ENCODE measurements at places on chromosomes 16 and 17.
A peak's percentile ranks its signal among the peaks of the same experiment; 100 is the strongest.

- DNase-seq, result no peak
Observed at GRCh38 chr16:76654088-76654820, 377.1 kb downstream of the CNTNAP4 start.

DNA sequence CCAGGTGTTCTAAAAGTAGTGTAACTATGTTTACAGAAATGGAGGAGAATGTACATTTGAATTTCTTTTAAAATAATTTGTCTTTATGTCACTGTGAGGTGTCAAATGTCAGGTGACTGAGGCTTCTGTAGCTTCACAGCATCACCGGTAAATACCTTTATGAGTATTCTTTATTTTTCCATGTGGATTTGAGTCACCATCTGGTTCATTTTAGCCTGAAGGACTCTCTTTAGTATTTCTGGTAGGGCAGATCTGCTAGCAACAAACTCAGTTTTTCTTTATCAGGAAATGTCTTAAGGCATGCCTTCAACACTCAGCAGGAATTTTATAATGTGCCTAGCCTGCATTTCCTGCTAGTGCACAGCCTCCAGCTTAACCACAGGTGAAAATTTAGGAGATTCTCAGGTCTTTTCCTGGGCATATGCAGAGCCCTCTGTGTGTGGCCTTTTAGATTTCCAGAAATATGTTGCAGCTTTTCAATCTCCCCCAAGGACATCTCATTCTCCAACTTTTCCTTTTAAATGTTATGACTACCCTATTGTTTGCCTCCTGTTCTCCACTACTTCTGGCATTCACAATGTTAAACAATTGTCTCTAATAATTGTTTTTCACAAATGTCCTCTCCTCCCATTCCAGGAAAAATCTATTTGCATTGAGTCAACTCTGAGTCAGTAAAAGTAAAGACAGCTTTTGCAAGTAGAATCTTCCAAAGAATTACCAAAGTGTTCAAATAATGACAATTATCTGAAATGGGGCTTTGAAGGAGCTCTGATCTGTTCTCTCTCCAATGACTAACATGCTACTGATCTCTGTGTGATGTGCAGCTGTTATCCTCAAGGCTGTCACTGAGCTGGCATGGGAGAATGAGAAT lies 239.4 kb upstream of the CPHXL start:
- no peak for DNase-seq

GRCh38 chr16:66471264-66471663 lies 44.2 kb downstream of the BEAN1 start:
- DNase-seq, result no peak

- no peak for DNase-seq
Observed at GRCh38 chr17:50613007-50613992, 21.4 kb upstream of the ABCC3 start.

GRCh38 chr17:17635126-17635525 lies 43.6 kb upstream of the PEMT start:
- no peak for DNase-seq

DNA sequence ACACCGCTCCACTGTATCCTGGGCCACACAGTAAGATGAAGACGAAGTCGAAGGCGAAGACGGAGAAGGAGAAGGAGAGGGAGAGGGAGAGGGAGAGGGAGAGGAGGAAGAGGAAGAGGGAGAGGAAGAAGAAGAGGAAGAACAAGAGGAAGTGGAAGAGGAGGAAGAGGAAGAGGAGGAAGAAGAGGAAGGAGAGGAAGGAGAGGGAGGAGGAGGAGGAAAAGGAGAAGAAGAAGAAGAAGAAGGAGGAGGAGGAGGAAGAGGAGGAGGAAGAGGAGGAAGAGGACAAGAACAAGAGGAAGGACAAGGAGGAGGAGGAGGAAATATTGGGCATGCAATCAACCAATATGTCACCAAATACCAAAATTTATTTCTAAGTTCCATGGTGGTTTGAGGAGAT lies 149.5 kb upstream of the ERCC4 start:
- no peak for DNase-seq

DNA sequence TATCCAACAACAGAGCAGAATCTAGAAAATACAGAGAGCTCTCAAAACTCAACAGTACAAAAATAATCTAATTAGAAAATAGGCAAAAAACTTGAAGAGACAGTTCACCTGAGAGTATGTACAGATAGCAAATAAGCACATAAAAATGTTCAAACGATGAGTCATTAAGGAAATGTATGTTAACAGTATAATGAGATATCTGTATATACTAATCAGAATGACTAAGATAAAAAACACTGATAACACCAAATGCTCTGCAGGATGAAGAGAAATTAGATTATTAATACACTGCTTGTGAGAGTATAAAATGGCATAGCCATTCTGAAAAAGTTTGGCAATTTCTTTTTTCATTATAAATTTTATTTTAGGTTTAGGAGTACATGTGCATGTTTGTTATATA lies 1307.6 kb upstream of the GOT2 start:
- DNase-seq, result no peak

DNA sequence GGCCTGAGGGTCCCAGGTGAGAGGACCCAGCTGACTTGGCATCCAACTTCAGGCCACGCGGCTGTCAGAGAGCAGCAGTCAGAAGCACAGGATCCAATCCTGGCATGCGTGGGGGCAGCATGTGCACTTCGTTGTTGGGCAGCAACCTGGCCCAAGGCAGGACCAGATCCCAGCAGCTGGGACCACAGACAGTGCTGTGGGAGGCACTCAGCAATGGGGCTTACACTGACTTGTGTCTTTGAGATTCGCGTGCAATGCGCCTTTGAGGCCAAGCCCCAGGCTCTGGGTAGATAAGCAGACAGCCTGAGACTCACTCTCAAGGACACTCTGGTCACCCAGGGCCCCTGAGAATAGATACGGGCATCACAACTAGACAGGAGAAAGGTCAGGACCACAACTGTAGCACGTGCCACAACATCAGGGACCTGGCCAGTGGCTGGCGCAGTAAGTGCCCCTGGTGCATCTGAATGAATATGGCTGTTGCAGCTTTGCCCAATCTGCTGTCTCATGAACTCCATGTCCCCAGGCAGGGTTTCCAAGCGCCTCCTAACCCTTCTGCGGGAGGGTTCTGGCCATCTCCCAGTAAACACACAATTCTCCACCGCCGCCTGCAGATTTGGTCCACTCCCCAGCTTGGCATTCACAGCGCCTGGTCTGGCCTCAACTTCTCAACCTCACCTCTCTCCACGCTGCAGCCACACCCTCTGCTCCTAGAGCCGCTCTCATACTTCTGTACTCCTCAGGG lies 3.2 kb downstream of the PAM16 start:
- no peak for DNase-seq

DNA sequence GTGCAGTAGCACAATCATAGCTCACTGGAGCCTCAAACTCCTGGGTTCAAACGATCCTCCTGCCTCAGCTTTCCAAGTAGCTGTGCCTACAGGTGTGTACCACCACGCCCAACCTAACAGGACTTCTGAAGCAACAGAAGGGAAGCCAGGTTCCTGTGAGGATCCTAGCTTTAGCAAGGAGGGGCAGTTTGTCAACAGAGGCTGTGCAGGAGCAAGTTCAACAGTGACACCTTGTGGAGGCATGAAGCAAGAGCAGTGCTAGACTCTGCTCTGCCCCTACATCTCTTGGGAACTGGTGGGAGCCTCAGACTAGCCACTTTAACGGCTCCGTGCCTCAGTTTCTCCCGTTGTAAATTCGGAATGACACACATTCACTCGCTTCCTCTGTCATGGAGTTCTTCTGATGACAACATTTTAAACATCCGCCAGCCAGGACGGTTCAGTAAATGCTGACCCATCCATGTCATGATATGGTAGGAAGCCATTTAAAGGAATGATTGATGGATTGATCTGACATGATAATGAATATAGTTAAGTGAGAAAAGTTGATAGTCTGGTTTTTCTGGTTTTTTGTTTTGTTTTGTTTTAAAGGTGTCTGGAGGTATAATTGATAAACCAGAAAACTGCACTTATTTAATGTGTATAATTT lies 218.7 kb downstream of the MRTFB start:
- DNase-seq, result no peak

GRCh38 chr17:28940142-28940541 lies 11.2 kb downstream of the PHF12 start:
- DNase-seq, result no peak

DNA sequence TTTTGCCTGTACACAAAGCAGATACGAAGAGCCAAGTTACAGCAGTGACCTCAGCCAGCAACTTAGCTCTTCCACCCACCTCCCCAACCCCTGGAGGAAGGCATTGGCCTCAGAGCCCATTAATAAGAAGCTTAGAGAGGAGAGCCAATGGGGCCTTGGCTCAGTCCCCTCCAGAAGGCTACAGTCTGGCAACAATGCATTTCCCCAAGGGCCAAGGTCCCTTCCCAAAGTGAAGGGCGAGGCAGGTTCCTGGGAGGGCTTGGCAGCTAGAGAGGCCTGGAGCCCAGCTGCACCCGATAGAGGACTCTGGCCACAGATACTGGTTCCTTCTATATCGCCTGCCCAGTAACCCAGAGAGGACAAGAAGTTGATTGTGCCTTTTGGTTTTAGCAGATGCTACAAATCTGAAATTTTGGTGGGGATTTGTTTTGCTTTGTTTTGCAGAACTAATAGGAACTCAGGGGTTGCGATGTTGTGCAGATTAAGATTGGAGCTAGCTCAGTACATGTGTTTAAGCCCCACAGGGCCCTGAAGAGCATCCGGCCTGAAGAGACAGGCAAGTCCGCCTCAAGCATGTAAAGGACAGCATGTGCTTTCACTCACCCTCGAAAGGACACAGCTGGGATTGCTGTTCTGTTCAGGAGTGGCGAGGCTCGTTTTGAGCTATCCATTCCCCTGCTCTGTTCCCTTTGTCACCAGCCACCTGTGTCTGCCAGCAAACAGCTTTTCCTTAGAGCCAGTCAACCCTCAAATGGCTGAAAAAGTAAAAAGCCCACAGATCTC lies 12.0 kb upstream of the PNPO start:
- no peak for DNase-seq

- DNase-seq, result no peak
Observed at GRCh38 chr17:6057562-6057961, 12.6 kb upstream of the WSCD1 start.

GRCh38 chr17:70405492-70406220 lies 236.3 kb downstream of the KCNJ2 start:
- DNase-seq, result peak; percentile 65

DNA sequence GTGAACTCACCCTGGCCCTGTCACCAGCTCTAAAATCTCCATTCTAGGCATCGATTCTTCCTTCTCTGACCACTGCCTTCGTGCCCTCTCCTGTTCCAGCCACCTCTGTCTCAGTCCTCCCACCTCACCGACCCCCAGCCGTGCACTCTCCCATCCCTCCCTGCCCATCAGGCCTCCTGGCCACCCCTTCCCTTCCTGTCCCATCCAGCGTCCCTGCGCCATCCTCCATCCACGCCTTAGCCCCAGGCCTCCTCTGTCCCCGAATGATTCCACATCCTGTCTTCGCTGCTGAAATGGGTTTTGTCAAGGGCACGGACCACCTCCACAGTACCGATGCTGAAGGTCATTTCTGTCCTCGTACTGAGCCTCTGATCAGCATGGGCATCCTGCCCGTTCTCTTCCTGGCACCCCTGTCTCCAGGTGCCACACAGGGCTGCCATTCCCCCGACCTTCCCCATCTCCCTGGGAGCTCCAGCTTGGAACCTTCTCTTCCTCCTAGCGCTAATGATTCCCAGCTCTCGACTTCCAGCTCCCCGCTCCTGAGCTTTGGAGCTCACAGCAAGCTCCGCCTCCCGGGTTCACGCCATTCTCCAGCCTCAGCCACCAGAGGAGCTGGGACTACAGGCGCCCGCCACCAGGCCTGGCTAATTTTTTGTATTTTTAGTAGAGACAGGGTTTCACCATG lies 2.6 kb downstream of the TRIM65 start:
- DNase-seq, result no peak

- no peak for DNase-seq
Observed at GRCh38 chr17:45246861-45247428, 14.9 kb downstream of the SPATA32 start.

DNA sequence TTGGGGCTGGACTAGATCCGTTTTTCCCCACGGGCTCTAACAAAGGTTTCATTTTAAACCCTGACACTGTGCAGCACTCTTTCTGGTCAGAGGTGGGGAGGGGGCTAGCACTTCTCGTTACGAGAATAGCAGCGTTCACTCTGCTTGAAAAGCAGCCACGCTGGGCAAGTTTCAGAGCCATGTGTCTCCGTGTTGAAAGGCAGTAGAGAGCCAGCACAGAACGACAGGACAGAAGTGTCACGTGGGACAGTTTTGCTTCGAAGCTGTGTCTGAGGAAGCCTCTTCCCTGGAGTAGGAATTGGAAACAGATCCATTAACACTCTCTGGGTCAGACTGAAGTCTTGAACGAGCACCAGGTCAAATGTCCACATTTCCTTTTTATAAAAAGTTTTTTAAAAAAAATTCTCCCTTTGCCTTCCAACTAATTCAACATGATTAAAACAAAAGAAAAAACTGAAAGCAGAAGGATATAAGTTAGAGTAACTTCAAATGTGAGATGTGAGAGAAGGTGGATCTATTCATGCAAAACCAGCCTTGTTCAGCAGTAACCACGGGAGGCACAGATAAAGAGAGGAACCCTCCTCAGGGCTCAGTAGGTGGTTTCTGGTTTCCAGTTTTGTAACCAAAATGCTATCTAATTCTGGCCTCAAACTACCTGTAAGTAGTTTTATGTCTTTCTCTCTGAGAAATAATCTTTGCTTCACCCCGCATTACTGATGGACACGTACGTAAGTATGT lies 65.0 kb downstream of the SMG6 start:
- no peak for DNase-seq

DNA sequence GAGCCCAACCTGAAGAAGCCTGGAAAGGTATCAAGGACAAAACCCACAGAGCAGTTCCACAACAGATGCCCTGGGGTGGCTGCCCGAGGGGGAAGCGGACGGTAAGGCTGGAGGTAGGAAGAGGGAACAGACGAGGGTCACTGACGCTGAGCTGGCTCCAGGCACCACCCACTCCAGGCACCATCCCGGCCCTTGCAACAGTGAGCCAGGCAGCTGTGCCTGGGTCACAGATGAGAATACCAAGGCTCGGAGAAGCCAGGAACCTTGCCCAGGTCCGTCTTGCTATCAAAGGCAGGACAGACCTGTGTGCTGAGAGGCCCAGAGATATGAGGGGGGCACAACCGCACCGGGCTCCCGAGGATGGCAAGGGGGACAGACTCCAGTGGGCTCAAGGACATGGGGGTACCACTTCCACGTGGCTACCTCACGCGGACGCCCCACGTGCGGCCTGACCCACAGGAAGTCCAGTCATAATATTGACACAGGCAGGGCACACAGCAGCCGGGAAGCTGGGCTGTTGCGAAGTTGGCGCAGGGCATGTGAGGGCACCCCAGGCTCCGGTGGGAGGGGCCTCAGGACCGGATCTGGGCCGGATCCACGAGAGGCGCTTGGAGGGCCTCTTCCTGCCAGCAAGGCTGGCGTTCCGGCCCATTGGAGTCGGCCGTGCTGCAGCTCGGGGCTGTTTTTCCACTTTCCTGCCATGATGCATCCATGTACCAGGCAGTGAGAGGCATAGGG lies 29.9 kb downstream of the PEMT start:
- no peak for DNase-seq

DNA sequence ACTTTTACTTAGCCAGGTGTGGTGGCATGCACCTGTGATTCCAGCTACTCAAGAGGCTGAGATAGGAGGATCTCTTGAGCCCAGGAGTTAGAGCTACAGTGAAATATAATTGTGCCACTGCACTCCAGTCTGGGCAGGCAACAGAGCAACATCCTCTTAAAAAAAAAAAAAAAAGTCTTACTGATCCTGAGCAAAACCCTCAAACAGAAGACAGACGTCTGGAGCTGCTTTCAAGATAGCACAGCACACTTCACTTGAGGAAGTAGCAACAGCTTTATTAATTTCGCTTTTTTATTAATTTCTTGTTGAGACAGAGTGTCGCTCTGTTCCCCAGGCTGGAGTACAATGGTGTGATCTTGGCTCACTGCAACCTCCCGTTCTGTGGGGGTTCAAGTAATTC lies 10.2 kb upstream of the GGA2 start:
- no peak for DNase-seq

All from AG09319 (cell line).